ENCODE measurements at places on chromosomes 12 and 14. TPM values are rescaled to one million over a fixed set of nuclear protein-coding genes. Genes with fewer than 3 reads are reported as not detected.

GARIN6 gene
- polyA plus RNA-seq = not detected

MAPK1IP1L gene
- 201 TPM for polyA plus RNA-seq

ACSS3 gene
- polyA plus RNA-seq = 0.47 TPM

TMEM229B gene
- polyA plus RNA-seq = not detected

PLCZ1 gene
- polyA plus RNA-seq = not detected

MYF6 gene
- not detected for polyA plus RNA-seq

IL31 gene
- polyA plus RNA-seq = not detected

FSCB gene
- not detected for polyA plus RNA-seq

RND1 gene
- 0.26 TPM for polyA plus RNA-seq

TSPAN31 gene
- 12.3 TPM for polyA plus RNA-seq

PLA2G1B gene
- polyA plus RNA-seq = not detected

FKBP3 gene
- 45.3 TPM for polyA plus RNA-seq

ADAMTS20 gene
- not detected for polyA plus RNA-seq

FBRSL1 gene
- polyA plus RNA-seq = 10.8 TPM

SYNDIG1L gene
- not detected for polyA plus RNA-seq

Data from IMR-90 (cell line).